ENCODE measurements at places on chromosomes 4 and X.

DNA sequence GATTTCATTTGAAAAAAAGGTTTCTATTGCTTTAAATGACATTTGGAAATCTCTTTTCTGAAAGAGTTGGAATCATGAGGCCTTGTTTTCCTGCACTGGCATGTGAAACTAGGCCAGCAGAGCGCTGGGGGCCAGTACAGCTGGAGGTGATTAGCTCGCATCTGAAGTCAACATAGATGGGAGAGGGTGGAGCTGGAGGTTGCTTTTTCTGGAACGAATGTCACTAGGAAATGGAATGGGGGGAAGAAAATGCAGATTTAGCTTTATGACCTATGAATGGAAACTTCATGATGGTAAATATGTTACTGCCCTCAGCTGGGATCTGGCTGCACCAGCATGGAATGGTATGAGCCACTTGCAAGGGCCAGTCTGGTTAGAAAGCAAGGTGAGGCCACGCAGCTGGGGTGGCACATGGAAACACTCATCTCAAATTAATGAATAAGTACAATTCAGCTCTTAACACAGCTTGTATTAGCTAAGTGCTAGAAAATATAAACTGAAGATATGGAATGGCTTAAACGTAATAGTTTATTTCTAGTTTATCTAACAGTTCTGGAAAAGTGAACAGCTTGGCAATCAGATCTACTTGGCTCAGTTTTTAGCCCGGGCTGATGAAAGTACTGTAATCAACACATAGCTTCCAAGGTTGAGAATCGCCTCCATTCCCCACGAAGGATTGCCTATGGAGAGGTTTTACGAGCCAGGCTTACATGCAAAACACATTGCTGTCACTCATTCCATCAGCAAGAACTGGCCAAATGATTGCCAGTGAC is 32.5 kb downstream of the SLC10A6 start:
- no peak for DNase-seq

GRCh38 chr4:125773931-125774330 is 459.2 kb downstream of the FAT4 start:
- DNase-seq: no peak

- no peak for DNase-seq
These were observed 79.0 kb upstream of the EDA2R start for GRCh38 chrX:66717926-66718325.

DNA sequence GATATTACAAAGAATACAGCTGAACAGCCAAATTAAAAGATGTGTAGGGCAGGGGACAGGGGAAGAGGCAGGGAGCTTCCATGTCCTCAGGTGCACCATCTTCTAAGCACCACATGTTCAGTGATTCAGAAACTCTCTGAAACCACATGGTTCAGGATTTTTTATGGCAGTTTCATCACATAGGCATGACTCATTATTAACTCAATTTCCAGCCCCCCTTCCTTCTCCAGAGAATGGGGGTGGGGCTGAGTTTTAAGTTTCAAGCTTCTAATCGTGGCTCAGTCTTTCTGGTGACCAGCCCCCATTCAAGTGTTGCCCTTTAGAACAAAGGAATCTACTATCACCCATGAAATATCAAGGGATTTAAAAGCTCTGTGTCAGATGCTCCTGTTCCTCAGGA is 317.8 kb upstream of the GALNT7 start:
- DNase-seq: no peak

DNA sequence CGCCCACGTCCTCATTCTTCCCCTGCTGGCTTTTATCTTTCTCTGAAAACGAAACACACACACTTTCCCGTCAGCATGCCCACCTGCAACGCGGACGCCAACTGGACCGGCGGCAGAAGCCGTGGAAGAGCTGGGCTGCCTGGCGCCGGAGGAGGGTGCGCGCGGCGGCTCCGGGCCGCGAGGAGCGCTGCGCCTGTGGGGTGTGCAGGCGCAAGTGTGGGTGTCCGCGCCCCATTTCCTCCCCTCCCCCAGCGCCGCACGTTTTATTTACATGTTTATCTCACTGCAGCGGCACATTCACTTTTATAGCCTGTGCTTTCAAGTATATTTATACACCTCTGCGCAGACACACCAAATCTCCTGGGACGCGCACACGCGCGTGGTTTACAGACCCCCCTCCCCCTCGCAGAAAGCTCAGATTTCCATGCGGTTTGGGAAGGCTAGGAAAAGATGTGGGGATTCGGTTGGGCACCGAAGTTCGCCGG is 1.5 kb downstream of the PITX2 start:
- DNase-seq: no peak

DNA sequence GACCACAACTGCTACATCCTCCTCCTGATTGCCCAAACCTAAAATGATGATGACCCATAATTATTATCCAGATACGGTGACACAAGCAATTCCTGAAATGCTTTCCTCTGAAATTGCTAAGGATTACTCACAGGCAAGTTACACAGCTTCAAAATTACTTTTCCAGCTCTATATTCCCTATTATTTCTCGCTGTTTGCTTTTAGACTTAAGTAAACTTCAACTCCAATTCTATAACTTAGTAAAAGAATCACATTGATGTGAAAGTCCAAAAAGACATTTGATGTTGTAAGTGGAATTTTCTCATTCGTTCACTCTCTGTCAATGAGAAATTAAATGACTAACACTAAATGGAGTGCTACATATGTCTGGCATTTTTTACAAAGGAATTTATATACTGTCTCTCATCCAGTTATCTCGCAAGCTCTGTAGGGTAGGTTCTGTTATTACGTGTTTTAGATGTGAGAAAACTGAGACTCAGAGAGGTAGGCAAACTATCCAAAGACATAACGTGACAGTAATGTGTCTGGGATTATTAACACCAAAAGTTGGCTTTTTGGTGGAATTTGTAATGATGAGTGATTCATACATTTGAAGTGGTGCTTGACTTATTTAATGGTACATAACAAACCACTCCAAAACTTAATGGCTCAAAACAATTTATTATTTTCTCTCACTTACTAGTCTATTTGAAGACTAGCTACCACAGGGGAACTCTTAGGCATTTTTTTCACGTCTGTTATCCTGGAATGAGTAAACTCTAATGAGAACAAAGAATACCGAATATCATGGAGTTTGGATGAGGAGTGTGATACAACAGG is 31.5 kb downstream of the PALLD start:
- DNase-seq: no peak

GRCh38 chr4:66555301-66555700 is 885.0 kb upstream of the EPHA5 start:
- no peak for DNase-seq

DNA sequence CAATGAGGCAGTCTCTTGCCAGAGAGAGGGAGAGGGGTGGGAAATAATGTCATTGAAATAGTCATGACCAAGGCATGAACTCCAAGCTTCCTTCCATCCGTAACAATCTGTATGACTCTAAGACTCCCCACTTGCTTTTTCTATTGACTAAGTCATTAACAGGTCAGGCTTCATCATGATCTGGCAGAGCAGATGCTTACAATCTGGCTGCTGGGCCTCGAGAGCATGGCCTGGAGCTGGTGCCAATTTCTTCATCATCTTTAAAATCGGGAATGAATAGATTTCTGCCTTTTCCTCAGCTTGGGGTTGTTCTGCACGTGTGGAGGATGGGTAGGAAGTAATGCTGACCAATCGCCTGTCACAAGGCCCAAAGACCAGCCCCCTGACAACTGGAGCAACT is 280.6 kb upstream of the CLNK start:
- DNase-seq: no peak

DNA sequence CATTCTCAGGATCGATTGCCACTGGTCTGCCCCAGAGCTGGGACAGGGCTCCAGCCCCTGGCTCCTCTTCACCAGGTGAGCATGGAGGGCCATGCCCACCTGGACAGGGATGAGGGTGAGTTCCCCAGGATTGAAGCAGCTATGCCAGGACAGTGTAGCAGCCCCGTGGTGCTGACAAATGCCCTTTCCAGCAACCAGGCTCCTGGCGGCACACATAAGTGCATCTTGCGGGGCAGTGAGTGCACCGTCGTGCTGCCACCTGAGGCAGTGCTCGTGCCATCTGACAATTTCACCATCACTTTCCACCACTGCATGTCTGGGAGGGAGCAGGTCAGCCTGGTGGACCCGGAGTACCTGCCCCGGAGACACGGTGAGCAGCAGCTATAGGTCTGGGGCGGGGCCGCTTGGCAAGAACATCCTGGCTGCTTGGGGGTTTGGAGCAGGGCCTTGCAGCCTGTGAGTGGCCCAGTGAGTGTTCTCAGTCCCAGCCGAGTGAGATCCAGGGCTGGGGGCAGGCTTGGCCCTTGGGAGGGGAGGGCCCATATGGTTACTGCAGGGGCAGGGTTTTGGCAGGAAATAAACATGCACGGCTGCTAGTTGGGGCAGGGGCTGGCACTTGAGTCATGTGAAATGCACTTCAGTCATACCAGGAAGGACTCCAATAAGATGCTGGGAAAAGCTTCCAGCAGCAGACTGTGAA is 6.1 kb downstream of the IL9R start:
- no peak for DNase-seq

DNA sequence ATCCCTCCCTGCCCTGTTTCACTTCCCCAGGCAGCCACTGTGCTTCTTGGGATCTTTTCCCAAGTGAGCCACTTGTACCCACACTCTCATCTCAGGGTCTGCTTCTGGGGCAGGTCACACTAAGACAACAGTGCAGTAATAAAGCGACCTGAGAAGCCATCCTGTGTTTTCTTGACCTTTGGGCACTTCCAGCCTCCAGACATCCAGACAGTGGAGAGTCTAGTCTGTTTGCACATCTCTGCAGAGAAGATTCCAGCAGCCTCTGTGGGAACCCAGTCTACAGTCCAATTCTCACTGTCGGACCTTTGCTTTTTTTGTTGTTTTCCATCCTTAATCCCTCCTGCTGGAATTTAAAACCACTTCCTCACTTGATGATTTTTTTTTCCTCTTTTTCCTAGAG is 50.3 kb upstream of the ATP6AP2 start:
- no peak for DNase-seq

GRCh38 chrX:23369027-23369426 is 34.4 kb downstream of the PTCHD1 start:
- DNase-seq: no peak

GRCh38 chrX:134377537-134377936 is 82.4 kb upstream of the HPRT1 start:
- peak; percentile 13 for DNase-seq

DNA sequence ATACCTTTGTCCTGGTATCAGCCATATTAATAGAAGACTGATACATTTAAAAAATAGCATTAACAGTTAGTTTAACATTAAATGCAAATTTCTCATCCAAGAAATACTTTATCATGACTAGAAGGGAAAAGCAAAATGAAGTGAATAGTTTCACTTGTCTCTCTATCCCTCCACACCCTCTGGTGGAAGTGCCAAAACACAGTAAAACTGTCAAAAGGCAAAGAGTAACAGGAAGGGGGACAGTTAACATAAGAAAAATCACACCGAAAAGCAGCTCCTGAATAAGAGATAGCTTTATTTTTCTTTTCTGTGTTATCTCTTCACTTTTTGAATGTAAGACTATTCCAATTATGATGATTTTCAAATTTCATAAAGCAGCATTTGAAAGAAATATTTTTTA is 187.2 kb downstream of the FBXW7 start:
- peak; percentile 24 for DNase-seq

GRCh38 chrX:23844502-23845138 is 61.6 kb downstream of the SAT1 start:
- no peak for DNase-seq

DNA sequence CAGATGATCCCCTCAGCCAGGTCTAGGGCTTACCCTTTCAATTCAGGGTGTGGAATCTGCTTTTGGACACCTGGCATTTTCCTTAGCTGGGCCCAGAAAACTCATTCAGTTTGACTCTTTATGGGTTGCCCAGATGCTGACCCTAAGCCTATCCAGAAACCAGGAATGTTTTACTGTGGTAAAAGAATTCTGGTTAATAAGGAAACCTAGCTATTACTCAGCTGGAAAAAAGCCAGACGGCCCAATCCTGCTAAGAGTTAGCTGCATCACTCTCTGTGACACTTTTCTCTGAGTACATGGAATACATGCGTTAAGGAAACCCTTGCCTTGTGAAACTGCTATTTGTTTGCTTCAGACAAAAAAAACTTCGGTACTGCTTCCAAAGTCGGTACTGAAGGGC is 28.0 kb downstream of the ING2 start:
- DNase-seq: no peak

GRCh38 chr4:78781924-78782323 is 5.8 kb downstream of the BMP2K start:
- no peak for DNase-seq

DNA sequence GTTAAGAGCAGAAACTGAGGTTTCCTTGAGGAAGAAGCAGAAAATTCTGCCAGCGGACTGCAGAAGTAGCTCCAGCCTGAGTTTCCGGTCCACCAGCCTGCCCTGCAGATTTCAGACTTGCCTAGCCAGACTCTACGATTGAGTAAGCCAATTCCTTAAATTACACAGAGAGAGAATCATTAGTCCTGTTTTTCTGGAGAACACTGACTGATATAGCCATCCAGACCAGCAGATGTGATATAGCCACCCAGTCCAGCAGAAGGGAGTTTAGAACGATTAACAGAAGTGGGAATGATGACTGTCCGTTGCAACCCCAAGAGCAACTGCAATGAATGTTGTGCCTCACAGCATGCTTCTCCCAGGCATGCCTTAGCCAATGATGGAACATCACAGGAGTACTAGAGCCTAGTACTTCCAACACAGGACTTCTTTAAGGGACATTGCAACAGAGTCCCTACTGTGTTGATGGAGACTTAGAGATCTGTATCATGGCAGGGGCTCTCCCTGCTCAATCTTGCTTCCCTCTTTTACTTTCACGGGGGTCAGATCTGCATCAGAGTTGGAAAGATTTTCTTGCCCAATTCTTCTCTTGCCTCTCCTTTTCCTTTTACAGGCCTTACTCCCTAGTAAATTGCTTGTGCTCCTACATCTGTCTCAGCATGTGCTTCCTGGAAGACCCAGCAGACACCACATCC is 264.6 kb upstream of the CLNK start:
- DNase-seq: no peak

GRCh38 chrX:70445951-70446350 is 1.3 kb downstream of the DLG3 start:
- DNase-seq: no peak

- no peak for DNase-seq
These were observed 285.0 kb upstream of the BOD1L1 start for GRCh38 chr4:13912436-13912925.

GRCh38 chrX:119738742-119739141 is 19.6 kb upstream of the SOWAHD start:
- DNase-seq: no peak

- DNase-seq: no peak
These were observed 33.4 kb upstream of the RBM47 start for GRCh38 chr4:40662962-40663604.

- DNase-seq: no peak
These were observed 39.2 kb downstream of the POLA1 start for GRCh38 chrX:24732766-24733500.

GRCh38 chrX:115399306-115399705 is 109.8 kb downstream of the LUZP4 start:
- DNase-seq: no peak

DNA sequence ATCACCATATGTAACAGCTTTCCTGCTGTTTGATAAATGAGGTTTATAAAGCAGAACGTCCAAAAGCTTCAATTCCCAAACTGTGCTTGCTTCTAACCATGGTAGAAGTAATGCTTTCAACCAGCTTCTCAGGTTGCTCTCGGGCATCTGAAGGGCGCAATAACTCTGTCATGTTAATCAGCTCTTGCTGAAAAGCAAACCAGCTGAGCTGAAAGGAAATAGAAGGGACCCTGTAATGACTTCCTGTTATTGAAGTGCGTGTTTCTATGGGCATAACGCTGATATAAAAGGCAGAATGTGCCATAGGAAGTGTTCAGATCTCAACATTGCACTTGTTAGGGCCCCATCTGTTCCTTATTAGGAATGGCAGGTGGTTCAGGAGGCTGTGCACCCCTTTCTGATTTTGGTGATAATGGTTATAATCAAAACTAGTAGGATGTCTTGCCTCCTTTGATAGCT is 21.2 kb downstream of the HERC3 start:
- DNase-seq: peak; percentile 71

Measured in CD4-positive, alpha-beta T cell treated with Interleukin-2 at 100 ng/mL for 4 hours (primary cell).